ENCODE measurements at places on chromosomes 16 and 17.

GRCh38 chr17:28807925-28808634 lies 34.5 kb downstream of the FAM222B start:
- DNase-seq: no peak

GRCh38 chr16:30351586-30352419 lies 3.3 kb downstream of the CD2BP2 start:
- DNase-seq: no peak

GRCh38 chr17:66347661-66348514 lies 45.5 kb downstream of the PRKCA start:
- no peak for DNase-seq

DNA sequence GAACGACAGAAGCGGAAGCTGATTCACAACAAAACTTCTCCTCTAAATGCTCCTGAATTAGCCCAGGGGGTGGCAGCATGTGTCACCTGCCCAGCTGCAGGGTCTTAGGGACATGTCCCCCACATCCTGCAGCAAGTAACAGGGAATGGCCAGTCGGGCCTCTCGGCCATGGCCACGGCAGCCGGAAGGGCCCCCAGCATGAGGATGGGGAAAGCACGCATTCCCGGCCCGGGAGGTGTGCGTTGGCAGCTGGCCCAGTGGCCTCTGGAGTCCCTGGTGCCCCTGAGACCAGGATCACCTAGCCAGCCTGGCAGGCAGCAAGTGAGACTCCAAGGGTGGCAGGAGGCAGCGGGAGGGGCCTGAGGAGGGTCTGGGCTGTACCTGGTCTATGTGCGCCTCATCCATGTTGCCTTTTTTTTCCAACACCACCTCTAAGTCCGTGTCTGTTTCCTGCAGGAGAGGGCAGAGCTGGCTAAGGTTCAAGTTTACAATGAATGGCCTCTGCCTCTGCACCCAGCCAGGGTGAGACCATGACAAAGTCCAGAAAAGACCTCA lies 7.0 kb downstream of the KNOP1 start:
- no peak for DNase-seq

All from hematopoietic multipotent progenitor cell (in vitro differentiated cells).